ENCODE measurements at places on chromosomes 2 and 18.

DNA sequence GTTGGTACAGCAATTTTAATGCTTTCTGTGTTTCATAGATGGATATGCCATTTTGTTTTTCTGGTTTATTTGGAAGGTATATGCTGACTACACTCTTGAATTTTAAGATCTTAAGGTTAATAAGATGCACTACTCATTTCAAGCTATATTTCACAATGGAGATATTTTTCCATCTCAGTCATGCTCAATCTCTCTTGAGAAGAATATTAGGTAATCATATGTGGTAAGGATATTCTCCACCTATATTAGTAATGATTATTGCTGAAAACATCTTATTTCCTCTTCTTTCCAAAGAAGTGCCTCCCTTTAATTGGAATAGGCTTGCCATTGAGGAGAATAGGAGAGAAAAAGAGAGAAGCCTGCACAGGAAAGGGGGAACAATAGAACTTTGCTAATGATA is 40.1 kb downstream of the EPB41L3 start:
- no peak for DNase-seq

DNA sequence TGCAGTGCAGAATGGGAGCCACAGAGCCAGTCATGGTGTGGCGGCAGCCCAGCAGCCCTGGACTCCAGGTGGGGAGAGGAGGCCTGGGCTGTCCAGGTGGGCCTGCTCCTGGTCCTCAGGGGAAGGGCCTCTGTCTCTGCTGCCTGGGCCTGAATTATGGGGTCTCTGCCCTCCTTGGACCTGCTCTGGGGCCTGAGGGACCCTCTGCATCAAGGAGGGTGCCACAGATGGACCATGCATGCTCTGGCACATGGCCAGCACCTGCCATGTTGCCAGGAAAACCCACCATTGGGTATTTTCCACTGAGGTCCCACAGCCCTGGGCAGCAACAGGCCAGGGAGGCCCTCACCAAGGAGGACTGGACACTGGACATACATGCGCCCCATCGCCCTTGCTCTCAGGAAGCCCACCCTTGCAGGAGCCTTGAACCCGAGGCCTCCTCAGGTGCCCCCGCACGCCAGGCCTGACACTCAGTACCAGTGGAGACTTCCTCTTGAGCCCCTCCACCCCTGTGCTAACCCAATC is 107.1 kb downstream of the NDUFA10 start:
- no peak for DNase-seq

DNA sequence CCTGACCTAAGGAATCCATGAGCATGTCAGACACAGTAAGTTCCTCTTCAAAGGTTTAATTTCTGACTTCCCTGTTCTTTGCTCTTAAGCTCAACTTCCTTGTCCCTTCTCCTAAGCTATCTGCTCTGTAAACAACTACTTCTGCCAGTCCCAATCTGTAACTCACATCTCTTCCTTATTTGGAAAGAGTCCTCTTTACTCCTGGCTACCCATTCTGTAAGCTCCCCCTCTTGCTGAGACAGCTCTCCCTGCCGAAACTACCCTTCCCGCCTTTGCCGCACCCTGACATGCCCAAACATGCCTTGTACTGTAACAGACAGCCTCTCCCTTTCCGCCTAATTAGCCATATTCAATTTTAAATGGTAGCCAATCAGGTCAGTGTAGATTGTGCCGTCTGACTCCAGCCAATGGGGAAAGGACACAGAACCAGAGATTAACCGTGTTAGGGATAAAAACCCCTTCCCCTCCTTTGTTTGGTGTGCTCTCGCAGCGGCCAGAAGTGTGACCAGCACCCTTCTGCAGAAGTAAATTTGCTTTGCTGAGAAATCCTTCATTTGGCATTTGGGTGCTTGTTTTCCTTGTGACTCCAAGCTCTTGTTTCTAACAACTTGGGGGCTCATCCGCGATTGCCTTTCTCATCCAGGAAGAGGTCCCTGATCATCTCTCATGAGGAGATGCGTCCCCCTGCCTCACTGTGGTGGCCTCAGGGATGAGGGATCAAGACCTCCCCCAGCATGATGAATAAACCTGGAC is 49.0 kb downstream of the PIAS2 start:
- no peak for DNase-seq

DNA sequence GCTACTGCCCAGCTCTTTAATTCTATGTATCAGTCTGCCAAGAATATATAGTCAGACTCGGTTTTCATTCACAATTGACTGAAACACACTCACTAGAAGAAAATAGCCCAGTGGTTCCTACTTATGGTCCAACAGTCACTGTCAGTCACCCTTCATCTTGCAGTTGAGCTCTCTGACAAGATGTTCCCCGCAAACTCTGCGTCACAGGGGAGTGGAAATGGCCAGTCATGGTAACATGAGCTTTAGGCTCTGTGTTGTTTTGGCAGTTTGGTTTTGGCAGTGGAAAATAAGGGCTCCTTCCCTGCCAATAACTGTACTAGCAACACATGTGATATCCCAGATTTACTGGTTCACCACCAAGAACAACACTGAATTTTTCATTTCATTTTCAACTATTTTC is 122.5 kb downstream of the PRPF40A start:
- no peak for DNase-seq

DNA sequence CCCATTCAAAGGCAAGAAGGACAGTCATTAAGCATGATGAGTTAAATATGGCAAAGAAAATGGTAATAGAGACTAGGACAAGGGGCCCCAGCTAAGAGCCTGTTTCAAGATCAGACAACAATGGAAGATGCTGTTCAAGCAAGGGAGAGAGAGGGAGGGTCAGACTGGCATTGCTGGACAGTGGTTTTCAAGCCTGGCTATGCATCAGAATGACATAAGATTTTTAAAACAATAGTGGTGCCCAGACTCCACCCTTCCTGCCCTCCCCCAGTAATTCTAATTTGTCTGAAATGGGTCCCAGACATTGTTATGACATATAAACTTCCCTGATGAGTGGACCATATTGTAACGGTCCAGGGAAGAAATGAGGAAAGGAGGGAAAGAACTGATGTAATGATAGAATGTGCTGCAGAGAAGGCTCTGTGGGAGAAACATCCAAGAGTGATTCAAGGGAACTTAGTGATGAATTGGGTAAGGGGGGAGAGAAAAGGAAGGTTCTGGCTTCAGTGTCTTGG is 112.9 kb upstream of the TRIB2 start:
- DNase-seq: no peak

DNA sequence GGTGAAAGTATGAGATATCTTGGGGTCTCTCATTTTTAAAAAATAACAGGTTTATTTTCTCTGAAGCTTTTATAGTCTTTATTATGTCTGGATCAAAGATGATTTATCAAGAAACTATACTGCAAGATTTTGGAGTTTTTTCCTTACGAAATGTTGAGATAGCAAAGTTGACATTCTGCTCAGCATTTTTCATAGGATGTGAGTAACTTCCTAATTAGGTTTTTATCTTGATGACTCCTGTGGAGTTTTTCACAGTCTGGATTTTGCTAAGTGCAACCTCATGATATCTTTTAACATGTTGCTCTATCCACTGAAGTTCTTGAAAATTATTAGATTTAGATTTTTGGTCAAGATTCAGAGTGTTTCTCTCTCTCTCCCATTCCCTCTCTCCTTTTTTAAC is 17.8 kb downstream of the TCF7L1 start:
- DNase-seq: no peak

DNA sequence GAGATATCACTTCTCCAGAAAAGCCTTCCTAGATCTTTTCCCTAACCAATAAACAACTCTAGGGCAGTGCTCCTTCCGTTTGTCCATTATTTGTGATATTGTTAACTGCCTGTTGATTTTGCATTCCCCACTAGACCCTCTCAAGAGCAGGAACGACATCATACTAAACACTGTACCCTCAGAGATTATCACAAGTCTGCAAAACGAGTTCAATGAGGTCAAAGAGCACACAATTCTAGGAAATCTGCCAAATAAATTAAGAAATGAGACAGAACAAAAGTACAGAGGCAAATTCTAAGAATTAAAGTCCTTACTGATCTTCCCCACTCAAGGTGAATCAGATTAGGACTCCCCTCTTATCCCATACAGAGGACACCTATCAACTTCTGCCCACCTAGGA is 7.6 kb downstream of the RTTN start:
- DNase-seq: no peak

- no peak for DNase-seq
Observed at GRCh38 chr2:135662088-135662487, 79.6 kb upstream of the UBXN4 start.

GRCh38 chr2:211846714-211847113 is 691.9 kb downstream of the ERBB4 start:
- no peak for DNase-seq

DNA sequence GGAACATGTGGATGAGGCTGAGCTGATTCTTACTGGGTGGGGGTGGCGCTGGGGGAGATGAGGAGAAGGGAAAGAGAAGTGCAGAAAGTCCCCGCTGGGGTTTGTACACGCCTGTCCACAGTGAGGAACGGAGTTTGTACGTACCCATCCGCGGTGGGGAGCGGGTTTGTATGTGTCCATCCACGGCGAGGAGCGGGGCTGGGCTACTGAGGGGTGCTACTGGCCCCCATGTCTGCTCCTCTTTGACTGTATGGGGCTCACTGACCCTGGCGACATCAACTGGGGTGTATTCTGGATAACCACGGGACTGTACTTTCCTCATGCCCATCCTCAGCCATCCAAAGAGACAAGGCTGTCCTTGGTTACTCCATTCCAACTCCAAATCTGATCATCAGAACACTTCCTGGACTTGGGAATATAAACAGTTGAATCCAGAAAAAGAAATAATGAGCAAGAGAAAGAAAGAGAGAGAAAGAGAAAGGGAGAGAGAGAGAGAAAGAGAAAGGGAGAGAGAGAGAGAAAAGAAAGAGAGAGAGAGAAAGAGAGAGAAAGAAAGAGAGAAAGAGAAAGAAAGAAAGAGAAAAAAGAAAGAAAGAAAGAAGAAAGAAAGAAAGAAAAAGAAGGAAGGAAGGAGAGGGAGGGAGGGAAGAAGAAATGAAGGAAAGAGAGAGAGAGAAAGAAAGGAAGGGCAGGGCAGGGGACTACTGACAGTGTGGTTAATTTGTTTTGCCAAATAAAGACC is 21.0 kb downstream of the MAL start:
- no peak for DNase-seq

DNA sequence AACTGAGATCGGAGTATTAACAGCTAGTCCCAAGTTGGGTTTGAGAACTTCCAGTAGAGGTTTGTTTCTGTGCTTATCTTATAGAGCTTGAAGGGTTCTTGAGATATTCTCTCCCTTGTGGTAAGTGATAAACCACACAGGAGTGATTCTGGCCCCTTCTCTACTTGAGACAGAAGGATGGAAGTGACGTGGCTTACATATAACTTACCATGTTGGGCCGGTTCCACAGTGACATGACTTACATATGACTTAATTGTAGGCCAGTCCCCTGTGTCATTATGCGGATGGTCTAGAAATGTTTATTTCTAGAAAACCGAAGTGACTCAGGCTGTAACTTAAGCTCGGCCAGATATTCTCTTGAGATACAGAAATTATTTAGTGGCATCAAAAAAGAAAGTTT is 62.7 kb downstream of the TRAPPC12 start:
- DNase-seq: no peak

DNA sequence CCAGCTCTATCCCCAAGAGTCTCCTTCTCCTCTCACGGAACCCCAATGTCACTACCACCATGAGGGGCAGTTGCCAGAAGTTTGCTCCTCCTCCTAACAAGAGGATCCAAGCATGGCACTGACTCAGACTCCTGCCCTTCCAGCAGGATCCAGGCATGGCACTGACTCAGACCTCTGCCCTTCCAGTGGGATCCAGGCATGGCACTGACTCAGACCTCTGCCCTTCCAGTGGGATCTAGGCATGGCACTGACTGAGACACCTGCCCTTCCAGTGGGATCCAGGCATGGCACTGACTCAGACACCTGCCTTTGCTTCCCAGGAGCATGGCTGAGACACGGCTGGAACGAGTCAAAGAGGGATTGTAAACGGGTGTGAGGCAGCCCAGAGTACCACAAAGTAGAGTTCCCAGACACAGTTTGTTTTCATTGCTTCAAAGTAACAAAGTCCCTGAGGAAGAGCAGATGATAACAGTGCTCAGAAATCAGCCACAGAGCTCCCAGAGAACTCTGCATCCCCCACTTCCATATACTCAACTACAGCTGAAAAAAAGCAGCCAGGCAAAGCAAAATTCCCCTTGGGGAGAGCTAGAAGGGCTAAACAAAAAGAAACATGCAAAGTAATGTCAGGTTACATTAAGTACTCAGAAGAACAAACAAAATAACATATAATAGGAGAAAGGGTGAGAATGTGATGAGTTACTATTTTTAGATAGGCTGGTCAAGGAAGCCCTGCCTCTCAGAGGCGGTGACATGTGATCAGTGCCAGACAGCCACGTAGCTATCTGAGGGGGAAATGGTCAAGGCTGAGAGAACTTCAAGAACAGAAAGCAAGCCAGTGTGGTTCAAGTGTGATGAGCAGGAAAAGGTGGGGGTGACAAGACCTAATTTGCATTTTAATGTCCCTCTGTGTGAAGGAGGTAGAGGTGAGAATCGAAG is 3.0 kb downstream of the BUB1 start:
- no peak for DNase-seq

- no peak for DNase-seq
Observed at GRCh38 chr2:9196637-9197036, 10.0 kb upstream of the ASAP2 start.

Data from BE2C (cell line).